ENCODE measurements at places on chromosomes 13 and 19. TPM values are rescaled to one million over a fixed set of nuclear protein-coding genes. Genes with fewer than 3 reads are reported as not detected.

PLPP2 gene
- total RNA-seq = 4.1 TPM

KANK3 gene
- 18.8 TPM for total RNA-seq

DNA sequence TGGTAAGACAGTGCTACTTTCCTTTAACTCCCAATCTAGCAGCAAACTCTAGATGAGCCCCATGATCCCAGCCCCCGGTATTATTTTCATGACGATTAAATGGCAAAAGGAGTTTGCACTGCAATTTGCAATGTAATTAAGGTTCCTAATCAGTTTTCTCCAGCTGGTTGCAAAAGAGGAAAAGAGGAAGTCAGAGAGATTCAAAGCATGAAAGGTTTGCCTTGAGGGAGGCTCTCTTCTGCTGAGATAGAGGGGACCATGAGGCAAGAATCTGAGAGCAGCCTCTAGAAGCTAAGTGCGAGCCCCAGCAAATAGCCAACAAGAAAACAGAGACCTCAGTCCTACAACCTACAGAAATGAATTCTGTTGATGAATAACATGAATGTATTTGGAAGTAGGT, 527.1 kb downstream of the UQCRFS1 start:
- H3K27me3 ChIP-seq = no peaks in the 10 kb centered on the region
- no peaks in the 10 kb centered on the region for H3K4me1 ChIP-seq
- no peak for DNase-seq
- no peaks in the 10 kb centered on the region for H3K36me3 ChIP-seq
- H3K27ac ChIP-seq = no peak overlapping the region

DNA sequence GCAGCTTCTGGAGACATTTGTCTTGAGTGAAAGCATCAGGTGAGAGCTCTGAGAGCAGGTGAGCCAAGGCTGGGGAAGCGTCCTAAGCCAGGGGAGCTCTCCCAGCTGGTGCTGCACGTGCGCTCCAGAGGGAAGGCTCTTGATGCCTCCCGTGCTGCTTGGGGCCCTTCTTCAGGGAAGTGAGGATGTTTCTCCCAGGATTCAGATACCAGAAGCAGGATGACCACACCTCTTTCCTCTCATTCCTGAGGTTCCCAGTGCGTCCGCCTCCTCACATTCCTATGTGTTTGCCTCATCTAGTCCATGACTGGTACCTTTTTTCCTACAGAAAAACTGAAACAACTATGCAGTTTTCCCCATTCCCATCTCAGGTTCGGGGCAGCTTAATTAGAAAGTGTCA, 231.0 kb upstream of the IRS2 start:
- H3K4me3 ChIP-seq = no peak overlapping the region
- no peak overlapping the region for H3K27ac ChIP-seq
- H3K4me1 ChIP-seq = no peaks in the 10 kb centered on the region
- no peak for DNase-seq

GRCh38 chr13:50529154-50529882, 314.2 kb downstream of the DLEU7 start:
- DNase-seq = peak; percentile 87
- H3K36me3 ChIP-seq = no peaks in the 10 kb centered on the region
- peak overlapping the region; percentile 15 for H3K4me3 ChIP-seq
- peak overlapping the region; percentile 79 for H3K27ac ChIP-seq

GRCh38 chr19:35868172-35868822, at the start of gene APLP1:
Gene APLP1, plus strand, starts transcription at chr19:35868574. Its CDS starts 63 bp downstream, at chr19:35868637.
- peak; percentile 81 for DNase-seq
- H3K4me3 ChIP-seq = peak within 1 kb of the TSS; percentile 62
- H3K27me3 ChIP-seq = peaks cover 22% of the 10 kb centered on the region
- H3K4me1 ChIP-seq = peaks cover 26% of the 10 kb centered on the region

GRCh38 chr19:31525610-31526147, 176.4 kb upstream of the TSHZ3 start:
- no peak overlapping the region for H3K27ac ChIP-seq
- no peaks in the 10 kb centered on the region for H3K27me3 ChIP-seq
- DNase-seq = no peak
- no peaks in the 10 kb centered on the region for H3K36me3 ChIP-seq
- no peak overlapping the region for H3K4me3 ChIP-seq

DNA sequence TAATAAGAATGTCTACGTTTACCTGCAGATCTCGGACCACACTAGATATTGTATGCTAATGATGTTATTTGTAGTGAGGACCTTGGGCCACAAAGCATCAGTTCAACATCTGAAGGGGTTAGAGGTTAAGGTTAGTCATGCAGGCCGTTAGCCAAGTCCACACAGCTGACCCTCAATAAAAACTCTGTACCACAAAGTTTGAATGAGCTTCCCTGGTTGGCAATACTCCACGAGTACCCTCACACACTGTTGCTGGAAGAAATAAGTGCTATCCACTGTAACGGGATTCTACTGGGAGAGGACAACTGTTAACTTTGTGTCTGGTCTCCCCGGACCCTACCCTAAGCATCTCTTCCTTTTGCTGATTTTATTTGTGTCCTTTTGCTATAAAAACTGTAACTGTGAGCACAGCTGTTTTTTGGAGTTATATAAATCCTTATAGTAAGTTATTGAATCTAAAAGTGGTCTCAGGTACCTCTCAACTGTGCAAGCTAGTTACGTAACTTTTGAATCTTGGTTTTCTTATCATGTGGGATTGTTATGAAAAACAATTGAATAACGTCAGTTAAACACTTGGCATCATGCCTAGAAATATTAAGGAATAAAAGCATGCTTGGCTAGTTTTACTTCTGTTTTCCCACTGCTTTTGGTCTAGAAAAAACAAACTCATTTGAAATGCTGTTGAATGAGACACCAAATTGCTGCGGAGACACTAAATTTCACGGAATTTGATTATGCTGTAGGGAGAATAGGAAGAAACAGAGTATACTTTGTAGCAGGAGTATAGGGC, 181.5 kb downstream of the DNAJC3 start:
- no peak for DNase-seq
- H3K36me3 ChIP-seq = no peaks in the 10 kb centered on the region
- H3K27me3 ChIP-seq = no peaks in the 10 kb centered on the region
- H3K27ac ChIP-seq = peak overlapping the region; percentile 11

DNA sequence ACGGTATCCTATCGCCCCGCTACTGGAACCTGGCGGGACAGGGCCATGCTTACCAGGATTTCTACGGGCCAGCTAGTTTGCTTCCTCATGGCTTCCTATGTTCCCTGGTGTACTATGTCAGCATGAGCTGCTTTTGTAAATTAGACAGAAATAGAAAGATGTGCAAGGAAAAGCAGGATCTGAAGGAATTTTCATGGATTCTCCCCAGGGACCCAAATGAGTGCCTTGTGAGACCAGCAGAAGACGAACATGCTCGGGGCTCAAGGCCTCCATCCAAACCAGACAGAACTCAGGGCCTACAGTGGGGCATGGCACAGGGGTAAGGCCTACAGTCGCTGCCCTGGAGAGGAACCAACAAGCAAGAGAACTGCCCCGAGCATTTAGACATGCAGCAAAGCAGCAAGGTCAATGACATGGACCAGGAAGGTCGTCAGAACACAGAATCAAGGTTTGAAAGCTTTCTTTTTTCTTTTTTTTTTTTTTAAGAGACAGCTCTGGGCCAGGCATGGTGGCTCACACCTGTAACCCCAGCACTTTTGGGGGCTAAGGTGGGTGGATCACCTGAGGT, 17.3 kb downstream of the EPS15L1 start:
- H3K27ac ChIP-seq = peak overlapping the region; percentile 35
- no peaks in the 10 kb centered on the region for H3K36me3 ChIP-seq
- no peak overlapping the region for H3K4me3 ChIP-seq

RASA3 gene
- total RNA-seq = 8.3 TPM

GRCh38 chr19:35531291-35531690, 2.0 kb upstream of the GAPDHS start:
- H3K27ac ChIP-seq = no peak overlapping the region
- H3K27me3 ChIP-seq = peaks cover 62% of the 10 kb centered on the region
- no peaks in the 10 kb centered on the region for H3K36me3 ChIP-seq
- no peaks in the 10 kb centered on the region for H3K4me1 ChIP-seq
- DNase-seq = no peak

DNA sequence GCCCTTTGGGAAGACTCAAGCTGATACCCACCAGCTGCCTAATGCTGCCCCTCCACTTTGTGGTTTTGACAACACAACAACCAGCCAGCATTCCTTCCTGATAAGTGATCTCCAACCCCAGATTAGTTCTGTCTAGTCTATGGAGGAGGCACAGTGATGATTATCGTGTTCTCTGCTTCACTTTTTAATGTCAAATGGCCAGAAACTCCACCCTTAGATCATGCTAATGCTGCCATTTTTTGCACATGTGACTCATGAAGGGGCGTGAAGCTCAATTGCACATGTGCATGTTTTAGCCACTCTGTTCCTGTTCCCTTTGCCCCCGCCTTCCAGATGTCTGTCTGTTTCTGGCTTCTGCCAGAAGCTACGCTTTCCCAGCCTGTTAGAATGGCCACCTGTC, 199.8 kb downstream of the COG6 start:
- DNase-seq = no peak
- H3K4me1 ChIP-seq = no peaks in the 10 kb centered on the region
- no peak overlapping the region for H3K4me3 ChIP-seq
- no peaks in the 10 kb centered on the region for H3K36me3 ChIP-seq
- no peak overlapping the region for H3K27ac ChIP-seq

ZNF699 gene
- total RNA-seq = 3.2 TPM

- H3K4me3 ChIP-seq = no peak overlapping the region
- no peak overlapping the region for H3K27ac ChIP-seq
- no peak for DNase-seq
- no peaks in the 10 kb centered on the region for H3K36me3 ChIP-seq
Observed at GRCh38 chr13:112907871-112908331, 61.1 kb upstream of the MCF2L start.

SHISA7 gene
- not detected for total RNA-seq

GRCh38 chr19:13428352-13428751, 77.9 kb downstream of the CACNA1A start:
- no peak overlapping the region for H3K4me3 ChIP-seq
- no peaks in the 10 kb centered on the region for H3K4me1 ChIP-seq
- H3K27me3 ChIP-seq = no peaks in the 10 kb centered on the region
- H3K27ac ChIP-seq = no peak overlapping the region
- no peak for DNase-seq
- no peaks in the 10 kb centered on the region for H3K36me3 ChIP-seq

DNA sequence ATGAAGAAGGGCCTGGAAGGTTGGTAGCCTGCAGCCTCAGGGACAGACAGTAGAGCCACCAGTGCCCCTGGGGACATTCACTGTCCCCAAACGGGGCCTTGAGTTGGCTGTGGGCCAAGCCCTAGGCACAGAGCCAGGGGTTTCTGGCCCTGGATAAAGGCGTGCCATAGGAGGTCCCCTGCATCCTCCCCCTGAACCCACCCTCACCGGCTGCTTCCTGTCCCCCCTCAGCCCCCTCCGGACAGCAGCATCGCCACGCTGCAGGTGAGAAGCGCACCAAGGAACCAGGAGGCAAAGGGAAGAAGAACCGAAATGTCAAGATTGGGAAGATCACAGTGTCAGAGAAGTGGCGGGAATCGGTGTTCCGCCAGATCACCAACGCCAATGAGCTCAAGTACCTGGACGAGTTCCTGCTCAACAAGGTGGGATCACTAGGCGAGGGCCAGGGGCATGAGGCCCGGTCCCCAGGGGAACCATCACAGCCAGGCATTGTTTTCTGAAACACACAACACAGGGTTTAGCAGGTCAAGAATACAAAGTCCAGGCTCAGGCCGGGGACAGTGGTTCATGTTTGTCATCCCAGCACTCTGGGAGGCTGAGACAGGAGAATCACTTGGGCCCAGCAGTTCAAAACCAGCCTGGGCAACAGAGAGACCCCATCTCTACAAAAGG, 14.6 kb upstream of the USE1 start:
- H3K27ac ChIP-seq = no peak overlapping the region
- peaks cover 33% of the 10 kb centered on the region for H3K36me3 ChIP-seq
- DNase-seq = no peak
- no peaks in the 10 kb centered on the region for H3K4me1 ChIP-seq
- H3K27me3 ChIP-seq = no peaks in the 10 kb centered on the region
- no peak overlapping the region for H3K4me3 ChIP-seq

- H3K4me1 ChIP-seq = peaks cover 3% of the 10 kb centered on the region
- H3K36me3 ChIP-seq = no peaks in the 10 kb centered on the region
- DNase-seq = peak; percentile 93
- no peaks in the 10 kb centered on the region for H3K27me3 ChIP-seq
- no peak overlapping the region for H3K4me3 ChIP-seq
- peak overlapping the region; percentile 72 for H3K27ac ChIP-seq
Observed at GRCh38 chr19:2982983-2983350, 5.6 kb downstream of the TLE6 start.

GRCh38 chr19:39139305-39139874, 13.8 kb downstream of the PAK4 start:
- no peak overlapping the region for H3K27ac ChIP-seq
- no peak for DNase-seq
- H3K27me3 ChIP-seq = no peaks in the 10 kb centered on the region
- H3K36me3 ChIP-seq = no peaks in the 10 kb centered on the region
- H3K4me1 ChIP-seq = peaks cover 14% of the 10 kb centered on the region

- H3K4me1 ChIP-seq = no peaks in the 10 kb centered on the region
- no peaks in the 10 kb centered on the region for H3K36me3 ChIP-seq
- H3K27ac ChIP-seq = no peak overlapping the region
Observed at GRCh38 chr19:58042495-58043340, 8.9 kb downstream of the ZSCAN1 start.

ZNF442 gene
- total RNA-seq = 4.2 TPM

DNA sequence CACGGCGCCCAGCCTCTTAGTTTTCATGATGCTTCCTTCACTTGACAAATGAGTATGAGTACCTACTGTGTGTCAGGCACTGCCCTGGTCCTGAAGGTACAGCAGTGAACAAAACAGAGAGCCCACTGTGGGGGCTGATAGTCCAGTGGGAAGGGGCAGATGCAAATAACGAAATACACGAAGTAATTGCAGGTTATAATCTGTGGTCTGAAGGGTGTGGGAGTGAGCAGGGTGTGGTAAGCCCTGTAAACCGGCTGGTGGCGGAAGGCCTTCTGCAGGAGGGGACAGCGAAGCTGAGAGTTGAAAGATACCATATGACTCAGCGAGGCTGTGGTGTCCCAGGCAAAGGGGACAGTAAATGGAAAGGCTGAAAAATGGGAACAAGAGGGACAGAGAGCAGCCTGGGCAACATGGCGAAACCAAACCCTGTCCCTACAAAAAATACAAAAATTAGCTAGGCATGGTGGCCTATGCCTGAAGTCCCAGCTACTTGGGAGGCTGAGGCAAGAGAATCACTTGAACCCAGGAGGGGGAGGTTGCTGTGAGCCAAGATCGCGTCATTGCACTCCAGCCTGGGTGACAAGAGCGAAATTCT, 60.5 kb downstream of the MAP4K1 start:
- peaks cover 6% of the 10 kb centered on the region for H3K27me3 ChIP-seq
- no peak for DNase-seq
- H3K27ac ChIP-seq = no peak overlapping the region
- H3K36me3 ChIP-seq = no peaks in the 10 kb centered on the region
- H3K4me1 ChIP-seq = no peaks in the 10 kb centered on the region

RFPL4A gene
- total RNA-seq = not detected

- H3K4me3 ChIP-seq = no peak overlapping the region
- DNase-seq = no peak
- no peaks in the 10 kb centered on the region for H3K4me1 ChIP-seq
Observed at GRCh38 chr13:73623281-73623680, 510.9 kb downstream of the KLF12 start.

GRCh38 chr13:102724923-102725322, 30.1 kb upstream of the METTL21C start:
- H3K27ac ChIP-seq = no peak overlapping the region
- H3K27me3 ChIP-seq = no peaks in the 10 kb centered on the region
- peaks cover 2% of the 10 kb centered on the region for H3K4me1 ChIP-seq
- DNase-seq = no peak

- no peaks in the 10 kb centered on the region for H3K27me3 ChIP-seq
- no peaks in the 10 kb centered on the region for H3K4me1 ChIP-seq
- no peak overlapping the region for H3K27ac ChIP-seq
- no peak for DNase-seq
Observed at GRCh38 chr19:33247441-33247819, 21.8 kb upstream of the SLC7A10 start.

OR7E24 gene
- not detected for total RNA-seq

C5AR1 gene
- 37.9 TPM for total RNA-seq

ANKRD27 gene
- total RNA-seq = 23.8 TPM

Measured in heart left ventricle (tissue), 16 donors.